ENCODE measurements at places on chromosomes 3 and 15. TPM values are rescaled to one million over a fixed set of nuclear protein-coding genes. Genes with fewer than 3 reads are reported as not detected.

SMAD6 gene
- 1.1 TPM for total RNA-seq

DNA sequence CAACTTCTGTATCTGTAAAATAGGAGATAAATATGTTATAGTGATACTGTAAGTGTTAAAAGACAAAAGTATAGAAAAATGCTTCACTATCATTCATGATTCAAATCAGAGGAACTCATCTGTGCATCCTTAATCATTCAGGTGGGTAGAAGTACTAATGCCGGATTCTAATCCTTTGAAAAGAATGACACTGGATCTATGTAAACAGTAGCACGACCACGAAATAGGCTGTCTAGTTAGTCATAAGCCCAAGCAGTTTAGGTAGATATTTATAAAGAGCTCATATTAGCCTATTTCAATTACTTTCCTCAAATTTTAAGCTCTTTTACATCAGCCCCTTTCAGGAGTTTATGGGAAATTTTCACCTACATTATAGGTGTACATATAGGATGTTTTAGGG lies 437.9 kb downstream of the SOX2 start:
- H3K36me3 ChIP-seq = peaks cover 4% of the 10 kb centered on the region
- no peak overlapping the region for H3K4me3 ChIP-seq
- no peak for DNase-seq
- no peaks in the 10 kb centered on the region for H3K4me1 ChIP-seq

LRRC3B gene
- total RNA-seq = not detected

GRCh38 chr3:38500688-38501417 lies 4.7 kb downstream of the EXOG start:
- H3K27me3 ChIP-seq = no peaks in the 10 kb centered on the region
- H3K4me3 ChIP-seq = no peak overlapping the region
- no peak overlapping the region for H3K27ac ChIP-seq
- DNase-seq = no peak
- peaks cover 4% of the 10 kb centered on the region for H3K36me3 ChIP-seq

- no peak overlapping the region for H3K27ac ChIP-seq
- no peaks in the 10 kb centered on the region for H3K36me3 ChIP-seq
- no peak overlapping the region for H3K4me3 ChIP-seq
- no peak for DNase-seq
- no peaks in the 10 kb centered on the region for H3K4me1 ChIP-seq
Measured at GRCh38 chr3:24184528-24185176, 239.6 kb downstream of the NR1D2 start.

GRCh38 chr15:101286471-101287114 lies 8.5 kb downstream of the SNRPA1 start:
- no peak overlapping the region for H3K4me3 ChIP-seq
- no peak for DNase-seq
- H3K4me1 ChIP-seq = peaks cover 20% of the 10 kb centered on the region
- H3K27ac ChIP-seq = no peak overlapping the region
- peaks cover 46% of the 10 kb centered on the region for H3K36me3 ChIP-seq

DNA sequence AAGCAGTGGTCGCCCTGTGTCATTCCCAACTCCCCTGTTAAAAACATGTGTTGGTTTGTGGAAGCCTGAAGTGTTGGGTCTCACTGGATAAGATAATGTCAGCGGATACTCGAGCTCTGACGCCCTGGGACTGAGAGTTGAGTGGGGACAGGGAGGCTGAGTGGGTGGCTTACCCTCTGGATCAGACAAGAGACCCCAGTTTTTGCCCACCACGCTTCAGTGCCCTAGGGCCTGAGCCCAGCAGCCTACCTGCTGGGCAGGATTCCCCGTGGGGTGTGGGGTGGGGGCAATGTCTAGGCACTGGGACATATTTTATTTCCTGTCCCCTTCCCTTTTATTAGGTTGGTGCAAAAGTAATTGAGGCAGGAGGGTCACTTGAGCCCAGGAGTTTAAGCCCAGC lies 75.0 kb downstream of the SMAD6 start:
- no peaks in the 10 kb centered on the region for H3K4me1 ChIP-seq
- H3K4me3 ChIP-seq = no peak overlapping the region
- DNase-seq = no peak
- H3K36me3 ChIP-seq = no peaks in the 10 kb centered on the region
- H3K27me3 ChIP-seq = no peaks in the 10 kb centered on the region

DNA sequence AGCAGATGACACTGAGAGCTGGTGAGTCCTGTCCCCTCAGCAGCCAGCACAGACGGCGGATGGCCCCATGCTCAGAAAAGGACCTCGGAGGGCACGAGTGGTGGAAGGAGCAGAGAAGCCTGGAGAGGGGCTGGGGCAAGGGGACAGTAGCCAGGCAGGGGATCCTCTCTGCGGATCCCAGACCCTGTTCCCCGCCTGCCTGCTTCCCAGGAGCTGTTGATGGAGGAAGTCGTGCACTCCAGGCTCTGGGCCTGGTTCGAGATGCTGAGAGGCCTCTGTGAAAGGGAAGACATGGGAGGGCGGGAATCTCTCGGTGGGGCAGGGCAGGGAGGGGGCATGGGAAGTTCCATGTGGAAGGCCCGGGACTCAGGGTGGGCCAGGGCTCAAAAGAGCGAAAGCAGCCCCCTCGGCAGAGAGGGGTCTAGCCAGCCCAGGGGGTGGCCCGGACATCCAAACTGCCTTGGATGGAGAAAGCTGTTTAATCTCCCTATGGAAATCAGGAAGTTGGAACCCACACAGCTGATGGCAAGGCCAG lies 47.9 kb upstream of the MAGEF1 start:
- H3K4me1 ChIP-seq = no peaks in the 10 kb centered on the region
- DNase-seq = no peak
- peaks cover 8% of the 10 kb centered on the region for H3K27me3 ChIP-seq

- no peak overlapping the region for H3K4me3 ChIP-seq
- DNase-seq = no peak
- no peak overlapping the region for H3K27ac ChIP-seq
- H3K4me1 ChIP-seq = peaks cover 6% of the 10 kb centered on the region
- H3K36me3 ChIP-seq = no peaks in the 10 kb centered on the region
Measured at GRCh38 chr3:13687517-13687943, 138.6 kb downstream of the FBLN2 start.

- no peak overlapping the region for H3K4me3 ChIP-seq
- no peak for DNase-seq
- no peaks in the 10 kb centered on the region for H3K27me3 ChIP-seq
- H3K36me3 ChIP-seq = no peaks in the 10 kb centered on the region
- no peak overlapping the region for H3K27ac ChIP-seq
Measured at GRCh38 chr3:188890572-188891270, 281.1 kb upstream of the TPRG1 start.

DNA sequence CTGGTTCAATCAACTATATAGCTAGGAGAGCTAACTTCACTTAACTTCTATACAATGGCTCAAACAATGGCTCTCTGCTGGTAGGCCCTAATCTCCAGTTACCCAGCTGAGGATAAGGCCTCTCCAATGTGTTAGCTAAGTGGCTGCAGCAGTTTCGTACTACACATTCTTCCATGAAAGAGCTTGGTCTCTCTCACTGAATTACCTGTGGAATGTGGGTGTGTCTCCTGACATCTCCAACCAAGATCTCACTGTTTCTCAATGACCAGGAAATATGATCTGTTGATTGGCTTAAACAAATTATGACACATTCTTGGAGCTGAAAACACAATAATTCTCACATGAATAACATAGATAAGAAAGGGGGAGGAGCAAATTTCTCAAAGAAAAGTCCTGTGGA lies 169.8 kb upstream of the ROBO1 start:
- H3K4me3 ChIP-seq = no peak overlapping the region
- no peaks in the 10 kb centered on the region for H3K36me3 ChIP-seq
- H3K27me3 ChIP-seq = no peaks in the 10 kb centered on the region
- H3K27ac ChIP-seq = no peak overlapping the region

GRCh38 chr3:142366434-142366833 lies 81.4 kb downstream of the XRN1 start:
- DNase-seq = no peak
- H3K27ac ChIP-seq = no peak overlapping the region
- no peak overlapping the region for H3K4me3 ChIP-seq
- no peaks in the 10 kb centered on the region for H3K27me3 ChIP-seq
- peaks cover 6% of the 10 kb centered on the region for H3K36me3 ChIP-seq

SELENOS gene
- 68.3 TPM for total RNA-seq

GRCh38 chr3:29329986-29330890 lies 49.4 kb downstream of the RBMS3 start:
- no peaks in the 10 kb centered on the region for H3K36me3 ChIP-seq
- H3K4me3 ChIP-seq = no peak overlapping the region
- H3K4me1 ChIP-seq = no peaks in the 10 kb centered on the region
- no peaks in the 10 kb centered on the region for H3K27me3 ChIP-seq
